ENCODE measurements at places on chromosomes 1 and 21. TPM values are rescaled to one million over a fixed set of nuclear protein-coding genes. Genes with fewer than 3 reads are reported as not detected.
A peak's percentile ranks its signal among the peaks of the same experiment; 100 is the strongest.

DNA sequence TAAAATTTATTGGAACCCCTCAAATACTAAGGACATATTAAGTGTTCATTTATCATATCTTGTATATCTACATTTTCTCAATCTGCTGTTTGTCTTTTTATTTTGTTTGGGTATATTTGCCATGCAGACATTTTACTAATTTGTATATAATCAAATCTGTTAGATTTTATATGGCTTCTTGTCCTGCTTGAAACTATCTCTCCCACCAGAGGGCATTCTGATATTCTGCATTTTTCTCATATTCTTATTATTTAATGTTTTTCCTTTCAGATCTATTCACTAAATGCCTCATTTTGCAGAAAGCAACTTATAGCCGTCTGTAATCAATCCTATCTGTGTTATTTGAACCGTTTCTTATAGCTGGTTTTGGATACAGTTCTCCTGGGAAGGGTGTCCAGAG, 745.5 kb downstream of the LRRIQ3 start:
- no peaks in the 10 kb centered on the region for H3K36me3 ChIP-seq
- no peaks in the 10 kb centered on the region for H3K27me3 ChIP-seq
- DNase-seq, result no peak

DNA sequence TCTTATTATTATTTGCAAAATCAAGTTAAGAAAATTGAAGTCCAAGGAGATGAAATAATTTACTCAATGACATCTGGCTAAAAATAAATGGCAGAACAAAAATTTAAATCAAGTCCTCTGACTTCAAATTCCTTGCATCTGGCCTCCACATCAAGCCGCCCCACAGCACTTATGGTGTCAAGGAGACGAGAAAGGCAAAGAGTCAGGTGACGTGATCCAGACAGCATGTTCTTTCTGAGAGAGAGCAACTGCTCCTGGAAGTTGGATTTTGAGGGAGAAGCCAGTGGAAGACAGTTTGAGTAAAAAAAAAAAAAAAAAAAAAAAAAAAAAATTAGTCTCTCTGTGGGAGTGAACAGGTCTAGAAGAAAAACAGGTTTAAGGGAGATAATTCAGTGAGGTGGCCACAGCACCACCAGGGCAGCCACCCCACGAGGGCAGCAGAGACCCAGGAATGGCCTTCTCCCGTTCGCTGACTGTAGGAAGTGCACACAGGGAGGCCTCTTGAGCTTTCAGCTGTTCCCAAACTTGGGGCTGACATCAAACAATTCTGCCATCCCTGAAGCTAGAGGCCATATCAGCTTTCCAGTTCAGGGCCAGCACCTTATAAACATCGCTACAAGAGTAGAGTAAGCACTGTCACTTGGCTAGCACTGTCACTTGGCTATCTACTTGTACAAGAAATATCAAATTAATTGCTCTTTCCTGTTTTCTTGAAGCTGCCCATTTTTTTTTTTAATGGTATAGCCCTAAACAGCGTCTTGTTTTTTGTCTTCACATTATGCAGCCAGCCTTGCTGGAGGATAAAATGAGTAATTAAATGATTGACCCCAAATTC, 7.8 kb downstream of the C1orf162 start:
- H3K27me3 ChIP-seq, result no peaks in the 10 kb centered on the region
- peaks cover 56% of the 10 kb centered on the region for H3K4me1 ChIP-seq
- peak; percentile 93 for DNase-seq

DNA sequence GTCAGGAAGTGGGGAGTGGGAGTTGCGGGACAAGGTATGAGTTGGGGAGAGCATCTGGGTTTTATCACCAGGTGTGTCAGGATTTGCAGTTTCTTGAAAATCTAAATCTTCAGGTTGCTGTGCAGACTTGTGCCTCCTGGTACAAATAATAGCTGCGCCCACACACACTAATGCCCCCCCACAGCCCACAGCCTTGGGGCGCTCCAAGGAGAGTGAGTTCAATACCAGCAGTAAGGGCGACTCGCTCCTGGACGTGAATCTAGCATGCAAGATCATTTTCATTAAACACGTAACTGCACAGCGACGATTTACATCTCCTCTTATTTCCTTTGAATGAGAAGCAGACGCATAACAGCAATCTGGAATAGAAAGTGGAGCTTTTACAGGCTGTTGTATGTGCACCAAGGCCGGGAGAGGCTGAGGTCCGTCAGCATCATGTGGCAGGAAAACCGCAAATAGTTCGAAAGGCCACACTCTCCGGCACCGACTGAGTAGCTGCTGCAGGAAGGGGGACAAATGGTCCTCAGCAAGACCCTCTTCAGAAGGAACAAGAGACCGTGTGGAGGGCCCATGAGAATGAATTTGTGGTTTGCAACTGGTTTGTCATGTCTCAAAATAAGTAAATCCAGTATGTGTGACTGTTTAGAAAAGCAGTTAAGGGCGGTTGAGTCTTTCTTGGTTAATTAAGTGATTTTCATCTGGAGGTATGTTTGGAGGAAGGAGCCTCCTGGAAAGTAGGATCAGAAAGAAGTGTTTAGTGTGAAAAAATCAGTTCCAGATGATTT, 439.5 kb downstream of the SMYD3 start:
- no peaks in the 10 kb centered on the region for H3K36me3 ChIP-seq
- no peak overlapping the region for H3K27ac ChIP-seq
- no peak overlapping the region for H3K4me3 ChIP-seq

DNA sequence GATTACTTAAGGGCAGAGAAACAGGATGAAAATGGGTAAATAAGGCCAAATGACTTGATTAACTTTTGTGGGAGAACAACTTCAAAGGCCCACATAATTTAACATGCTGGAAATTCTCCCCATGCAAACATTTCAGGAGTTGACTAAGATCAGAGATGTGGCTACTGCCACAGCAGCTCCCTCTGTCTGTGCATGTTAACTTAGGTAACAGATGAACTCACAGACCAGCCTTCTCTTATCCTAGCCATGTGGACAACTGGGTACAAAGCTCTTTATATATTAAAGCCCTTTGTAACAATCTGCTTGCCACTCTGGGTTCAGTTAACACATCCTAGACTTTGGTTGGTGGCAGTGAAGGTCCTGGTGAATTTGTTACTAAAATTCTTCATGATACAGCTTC, 33.2 kb downstream of the BEND5 start:
- H3K36me3 ChIP-seq, result no peaks in the 10 kb centered on the region
- no peaks in the 10 kb centered on the region for H3K4me1 ChIP-seq
- no peak for DNase-seq
- H3K4me3 ChIP-seq, result no peak overlapping the region
- no peak overlapping the region for H3K27ac ChIP-seq

DNA sequence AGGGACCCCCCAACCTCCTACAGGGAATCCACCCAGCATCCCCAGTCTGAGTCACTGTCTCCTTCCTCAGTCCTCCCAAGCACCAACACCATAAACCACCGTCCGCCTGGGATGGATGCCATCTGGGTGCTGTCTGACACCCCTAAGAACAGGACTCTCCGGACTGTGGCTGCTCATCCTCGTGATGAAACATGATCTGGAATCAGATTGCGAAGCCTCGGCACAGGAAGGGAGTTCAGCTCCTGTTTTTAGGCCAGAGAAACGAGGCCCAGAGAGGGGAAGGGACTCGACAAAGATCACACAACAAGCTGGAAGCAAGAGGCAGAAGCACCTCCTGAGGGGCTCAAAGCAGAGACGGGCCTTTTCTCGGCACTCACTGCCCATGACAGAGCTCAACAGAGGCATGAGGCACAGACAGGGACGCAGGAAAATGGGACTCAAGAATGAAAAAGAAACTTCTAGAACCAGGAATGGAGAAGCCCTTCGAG, 8.4 kb downstream of the KCNN3 start:
- no peaks in the 10 kb centered on the region for H3K4me1 ChIP-seq
- H3K36me3 ChIP-seq, result no peaks in the 10 kb centered on the region
- H3K4me3 ChIP-seq, result no peak overlapping the region

GRCh38 chr1:33898881-33899280, 35.0 kb downstream of the HMGB4 start:
- no peak overlapping the region for H3K27ac ChIP-seq
- no peaks in the 10 kb centered on the region for H3K4me1 ChIP-seq
- H3K4me3 ChIP-seq, result no peak overlapping the region

DNA sequence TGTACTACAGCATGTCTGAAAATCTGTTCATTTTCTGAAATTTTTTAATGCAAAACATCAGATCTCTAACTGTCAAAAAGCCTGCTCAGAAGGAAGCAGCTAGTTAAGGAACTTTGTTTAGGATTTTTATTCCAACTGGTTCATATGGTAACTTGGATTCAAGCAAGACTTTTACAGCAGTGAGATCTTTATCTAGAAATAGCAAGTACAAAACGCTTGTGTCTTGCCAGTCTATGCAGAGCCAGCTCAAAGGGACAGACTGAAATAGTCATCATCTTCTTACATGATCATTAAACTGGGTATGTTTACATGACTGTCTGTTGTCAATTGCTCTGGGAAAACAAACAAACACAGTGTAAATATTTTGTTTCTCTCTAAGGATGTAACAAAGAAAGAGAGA, 37.6 kb downstream of the DDAH1 start:
- no peak overlapping the region for H3K4me3 ChIP-seq
- H3K36me3 ChIP-seq, result no peaks in the 10 kb centered on the region
- H3K27ac ChIP-seq, result no peak overlapping the region
- no peaks in the 10 kb centered on the region for H3K27me3 ChIP-seq

DNA sequence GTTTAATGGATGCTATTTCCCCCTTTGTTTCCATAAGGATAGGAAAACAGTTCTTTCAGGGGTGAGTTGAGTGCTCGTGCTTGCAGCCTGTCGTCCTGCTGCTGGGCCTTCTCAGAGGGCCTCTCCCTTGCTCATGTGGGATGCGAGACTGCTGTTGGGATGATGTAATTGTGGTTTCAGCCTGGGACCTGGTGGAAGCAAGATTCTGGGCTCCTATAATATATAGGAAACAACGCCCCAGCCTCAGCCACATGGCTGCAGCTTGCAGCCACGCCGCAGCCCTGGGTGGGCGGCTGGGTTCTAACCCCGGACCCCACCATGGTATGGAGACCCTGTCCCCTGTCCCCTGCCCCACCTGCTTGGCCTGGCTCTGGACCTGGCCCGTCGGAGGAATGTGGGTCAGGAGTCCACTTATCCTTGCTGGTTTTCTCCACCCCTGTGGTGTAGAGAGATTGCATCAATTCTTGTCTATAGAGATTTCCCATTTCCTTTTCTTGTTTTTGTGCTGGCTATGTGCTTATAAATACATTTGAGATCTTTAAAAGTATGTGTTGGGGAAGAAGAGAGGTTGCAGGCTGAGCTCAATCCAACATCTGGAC, 357.8 kb downstream of the SIPA1L2 start:
- DNase-seq, result no peak
- H3K4me3 ChIP-seq, result no peak overlapping the region
- H3K27me3 ChIP-seq, result no peaks in the 10 kb centered on the region
- peaks cover 6% of the 10 kb centered on the region for H3K4me1 ChIP-seq

CLCA2 gene
- polyA plus RNA-seq, result 0.13 TPM

GSTM2 gene
- 217 TPM for polyA plus RNA-seq

RSPH1 gene
- polyA plus RNA-seq, result 17.5 TPM

AADACL4 gene
- polyA plus RNA-seq, result 0.10 TPM

PPIAL4G gene
- 0.18 TPM for polyA plus RNA-seq

TENT5C gene
- 14.3 TPM for polyA plus RNA-seq

IFI44 gene
- 64.2 TPM for polyA plus RNA-seq

CFHR1 gene
- 7.6 TPM for polyA plus RNA-seq

Measured in left lung (tissue), 14 donors.